IPS DF 6.9 (cell line): ENCODE measurements at places on chromosomes 1 and 21.

- peaks cover 12% of the 10 kb centered on the region for H3K4me1 ChIP-seq
- no peaks in the 10 kb centered on the region for H3K27me3 ChIP-seq
- H3K4me3 ChIP-seq = no peak overlapping the region
- no peaks in the 10 kb centered on the region for H3K36me3 ChIP-seq
Observed at GRCh38 chr1:235640580-235640979, 9.0 kb downstream of the GNG4 start.

- H3K4me3 ChIP-seq = no peak overlapping the region
- no peaks in the 10 kb centered on the region for H3K27me3 ChIP-seq
- H3K4me1 ChIP-seq = no peaks in the 10 kb centered on the region
- no peaks in the 10 kb centered on the region for H3K36me3 ChIP-seq
- H3K27ac ChIP-seq = no peak overlapping the region
Observed at GRCh38 chr1:218317061-218317460, 28.1 kb upstream of the TGFB2 start.

- no peaks in the 10 kb centered on the region for H3K4me1 ChIP-seq
- DNase-seq = no peak
- no peaks in the 10 kb centered on the region for H3K36me3 ChIP-seq
- H3K4me3 ChIP-seq = no peak overlapping the region
- no peaks in the 10 kb centered on the region for H3K27me3 ChIP-seq
Observed at GRCh38 chr1:168127503-168127902, 9.2 kb downstream of the GPR161 start.

GRCh38 chr1:33624991-33625870 lies 152.8 kb downstream of the ZSCAN20 start:
- no peak overlapping the region for H3K27ac ChIP-seq
- H3K36me3 ChIP-seq = no peaks in the 10 kb centered on the region
- no peak overlapping the region for H3K4me3 ChIP-seq
- no peak for DNase-seq
